ENCODE measurements at places on chromosomes 2 and 18.

GRCh38 chr2:227867386-227867785 lies 4.0 kb upstream of the DAW1 start:
- no peak for DNase-seq

- DNase-seq = no peak
Observed at GRCh38 chr2:70956141-70956540, 20.4 kb downstream of the ATP6V1B1 start.

DNA sequence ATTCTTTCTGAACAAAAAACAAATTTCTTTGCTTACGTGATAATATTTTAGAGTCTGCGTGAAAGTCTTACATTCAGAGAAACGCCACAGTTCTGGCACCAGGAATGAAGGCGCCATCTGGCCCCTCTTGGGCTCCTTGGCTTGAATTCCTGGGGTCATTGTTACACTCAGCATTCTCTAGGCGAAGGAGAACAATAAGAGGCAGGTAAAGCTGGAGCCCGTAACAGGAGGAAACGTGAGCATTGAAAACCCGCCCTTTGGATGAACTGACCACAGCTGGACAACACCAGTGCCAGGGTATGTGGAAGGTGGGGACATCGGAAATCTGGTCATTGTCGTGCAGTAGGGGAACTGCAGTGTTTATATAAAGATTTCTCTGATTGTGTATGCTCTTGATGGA lies 144.8 kb downstream of the RNF152 start:
- no peak for DNase-seq

- DNase-seq = no peak
Observed at GRCh38 chr2:124778076-124778475, 753.0 kb downstream of the CNTNAP5 start.

DNA sequence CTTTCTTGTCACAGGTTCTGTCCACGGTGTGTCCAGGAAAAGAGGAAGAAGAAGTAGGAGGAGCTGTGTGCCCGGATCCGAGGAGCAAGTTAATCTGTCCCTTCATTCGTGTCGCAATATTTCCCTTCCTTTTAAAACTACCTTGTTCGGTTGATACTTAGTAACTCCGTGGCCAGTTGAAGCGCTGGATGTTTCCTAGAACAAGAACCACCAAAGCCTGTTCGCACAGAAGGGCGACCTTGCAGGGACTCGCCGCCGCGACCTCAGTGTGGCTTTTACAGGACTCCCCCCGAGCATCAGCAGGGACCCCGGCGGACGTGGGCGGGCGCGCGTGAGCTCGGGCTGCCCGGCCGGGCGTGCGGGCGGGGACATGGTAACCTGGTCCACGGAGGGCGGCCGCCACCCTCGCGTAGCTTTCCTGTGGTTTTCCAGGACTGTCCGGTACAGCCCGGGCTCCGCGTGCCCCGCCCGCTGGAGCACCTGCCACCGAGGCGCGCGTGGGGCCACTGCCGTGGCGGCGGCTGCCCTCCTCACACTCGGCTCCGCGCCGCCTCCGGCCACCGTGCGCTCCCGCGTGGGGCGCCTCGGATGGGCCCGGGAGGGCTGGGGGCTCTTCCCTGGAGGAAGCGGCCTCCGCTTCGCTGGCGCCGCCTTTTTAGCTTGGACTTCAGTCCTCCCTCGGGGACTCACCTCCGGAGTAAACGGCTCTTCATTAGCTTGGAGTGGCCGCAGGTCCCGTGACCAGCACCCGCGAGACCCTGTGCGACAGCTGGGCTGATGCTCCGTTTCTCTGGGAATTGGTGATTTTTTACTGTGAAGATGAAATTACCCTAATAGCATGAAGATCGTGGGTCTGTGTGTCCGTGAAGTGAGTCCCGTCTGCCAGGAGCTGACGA lies 9.2 kb upstream of the D2HGDH start:
- DNase-seq = no peak

All from stimulated activated CD4-positive, alpha-beta T cell treated with anti-CD3 and anti-CD28 coated beads, Interleukin-1b, Interleukin-23, amount 100 ng/mL, for 48 hours (primary cell).